ENCODE measurements at places on chromosomes 2 and 18. TPM values are rescaled to one million over a fixed set of nuclear protein-coding genes. Genes with fewer than 3 reads are reported as not detected.

ITGB6 gene
- not detected for total RNA-seq

DNA sequence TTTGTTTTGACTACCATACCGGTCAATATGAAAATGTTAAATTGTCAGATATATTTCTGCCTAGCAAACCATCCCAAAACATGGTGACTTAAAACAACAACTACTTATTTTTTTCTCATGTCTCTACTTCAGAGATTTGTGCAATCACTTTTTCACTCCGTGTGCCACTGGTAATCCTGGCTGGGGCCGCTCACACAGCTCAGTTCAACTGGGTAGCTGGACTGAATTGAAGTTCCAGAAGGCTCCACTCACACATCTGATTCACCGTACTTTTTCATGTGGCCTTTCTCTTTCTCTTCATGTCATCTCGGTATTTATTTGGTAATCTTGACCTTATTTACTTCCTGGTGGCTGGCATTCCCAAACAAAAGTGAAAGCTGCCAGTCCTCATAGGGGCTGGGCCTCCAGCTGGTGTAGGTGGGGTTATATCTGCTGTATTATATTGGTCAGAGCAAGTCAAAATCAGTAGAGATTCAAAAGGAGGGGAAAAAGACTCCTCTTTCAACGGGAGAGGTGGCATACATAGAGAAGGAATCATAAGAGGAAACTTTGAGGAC lies 513.9 kb upstream of the NXPH2 start:
- H3K4me3 ChIP-seq, result no peak overlapping the region
- H3K4me1 ChIP-seq, result no peaks in the 10 kb centered on the region
- no peak overlapping the region for H3K27ac ChIP-seq
- no peaks in the 10 kb centered on the region for H3K27me3 ChIP-seq

RASGRP3 gene
- total RNA-seq, result 67.5 TPM

DNA sequence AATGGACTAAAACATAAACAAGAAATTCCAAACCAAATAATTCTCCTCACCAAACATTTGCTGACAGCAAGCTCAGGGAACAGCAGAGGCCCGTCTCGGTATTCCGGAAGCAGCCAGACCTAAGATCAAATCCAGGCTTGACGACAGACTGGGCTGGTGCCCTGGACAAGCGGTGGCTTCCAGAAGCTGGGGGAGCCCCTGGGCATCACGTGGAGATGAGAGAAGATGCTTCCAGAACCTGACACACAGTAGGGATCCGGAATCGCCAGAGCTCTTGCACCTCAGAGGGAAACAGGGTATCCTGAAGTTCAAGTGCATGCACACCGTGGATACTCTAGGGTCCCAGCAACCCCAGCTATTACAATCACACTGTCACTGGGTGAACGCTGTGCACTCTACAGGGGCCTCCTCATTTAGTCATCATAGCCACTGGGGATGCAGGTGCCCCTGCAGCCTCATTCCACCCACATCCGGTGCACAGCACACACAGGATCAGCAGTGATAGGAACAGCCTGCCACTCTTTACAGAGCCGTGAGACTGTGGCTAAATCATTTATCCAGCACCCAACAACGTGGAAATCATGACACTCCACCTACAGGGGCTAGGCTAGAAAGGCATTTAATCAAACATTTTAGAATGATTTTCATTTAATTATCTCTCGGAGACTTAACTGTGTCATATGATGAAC lies 102.6 kb downstream of the HDAC4 start:
- H3K4me3 ChIP-seq, result no peak overlapping the region
- no peak overlapping the region for H3K27ac ChIP-seq
- H3K36me3 ChIP-seq, result no peaks in the 10 kb centered on the region
- no peak for DNase-seq
- H3K27me3 ChIP-seq, result no peaks in the 10 kb centered on the region
- H3K4me1 ChIP-seq, result peaks cover 28% of the 10 kb centered on the region

NGEF gene
- total RNA-seq, result not detected

DNA sequence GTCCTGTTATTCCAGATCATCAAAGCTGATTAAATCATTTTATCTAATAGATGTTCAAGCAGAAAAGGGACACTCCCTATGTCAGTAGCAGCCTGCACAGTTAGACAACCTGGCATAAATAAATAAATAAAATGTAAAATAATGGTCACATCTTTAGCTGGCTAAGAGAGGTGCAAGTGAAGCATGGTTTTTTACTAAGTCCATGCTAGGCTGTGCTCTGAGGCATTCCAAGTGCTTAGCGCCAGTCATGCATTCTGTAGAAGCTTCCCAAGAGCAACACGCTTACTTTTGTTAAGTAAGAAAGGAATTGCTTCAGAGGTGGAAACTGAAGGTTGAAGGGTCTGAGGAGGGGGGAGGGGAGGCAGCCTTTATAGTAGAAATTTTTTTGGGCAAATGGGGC lies 351.2 kb downstream of the CDH2 start:
- H3K4me3 ChIP-seq, result no peak overlapping the region
- no peak for DNase-seq

GRCh38 chr2:118013221-118013723 lies 598 bp downstream of the CCDC93 start:
- H3K4me3 ChIP-seq, result peak overlapping the region; percentile 99
- DNase-seq, result no peak
- H3K27me3 ChIP-seq, result no peaks in the 10 kb centered on the region

DNA sequence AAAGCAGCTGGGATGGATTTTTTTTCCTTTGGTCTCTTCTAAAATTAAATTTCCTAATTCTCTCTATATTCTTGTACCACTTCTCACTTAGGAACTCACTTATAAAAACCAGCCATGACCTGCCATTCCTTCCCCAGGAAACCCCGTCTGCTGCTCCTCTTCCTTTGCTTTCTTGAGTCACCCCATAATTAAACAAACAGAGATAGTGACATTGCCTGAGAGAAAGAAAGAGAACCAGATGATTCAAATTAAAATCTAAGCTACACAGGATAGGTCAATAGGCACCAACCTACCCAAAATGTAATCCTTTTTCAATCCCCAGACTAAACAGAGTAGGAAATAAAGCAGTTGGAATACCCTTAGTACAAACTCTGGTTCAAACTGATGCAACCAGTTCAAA lies 9.7 kb downstream of the STK39 start:
- no peak overlapping the region for H3K27ac ChIP-seq
- no peak for DNase-seq
- H3K27me3 ChIP-seq, result no peaks in the 10 kb centered on the region
- no peaks in the 10 kb centered on the region for H3K36me3 ChIP-seq
- H3K4me1 ChIP-seq, result no peaks in the 10 kb centered on the region

GRCh38 chr2:229313591-229313990 lies 42.5 kb upstream of the PID1 start:
- H3K36me3 ChIP-seq, result no peaks in the 10 kb centered on the region
- H3K4me3 ChIP-seq, result no peak overlapping the region
- no peaks in the 10 kb centered on the region for H3K4me1 ChIP-seq
- no peaks in the 10 kb centered on the region for H3K27me3 ChIP-seq

DNA sequence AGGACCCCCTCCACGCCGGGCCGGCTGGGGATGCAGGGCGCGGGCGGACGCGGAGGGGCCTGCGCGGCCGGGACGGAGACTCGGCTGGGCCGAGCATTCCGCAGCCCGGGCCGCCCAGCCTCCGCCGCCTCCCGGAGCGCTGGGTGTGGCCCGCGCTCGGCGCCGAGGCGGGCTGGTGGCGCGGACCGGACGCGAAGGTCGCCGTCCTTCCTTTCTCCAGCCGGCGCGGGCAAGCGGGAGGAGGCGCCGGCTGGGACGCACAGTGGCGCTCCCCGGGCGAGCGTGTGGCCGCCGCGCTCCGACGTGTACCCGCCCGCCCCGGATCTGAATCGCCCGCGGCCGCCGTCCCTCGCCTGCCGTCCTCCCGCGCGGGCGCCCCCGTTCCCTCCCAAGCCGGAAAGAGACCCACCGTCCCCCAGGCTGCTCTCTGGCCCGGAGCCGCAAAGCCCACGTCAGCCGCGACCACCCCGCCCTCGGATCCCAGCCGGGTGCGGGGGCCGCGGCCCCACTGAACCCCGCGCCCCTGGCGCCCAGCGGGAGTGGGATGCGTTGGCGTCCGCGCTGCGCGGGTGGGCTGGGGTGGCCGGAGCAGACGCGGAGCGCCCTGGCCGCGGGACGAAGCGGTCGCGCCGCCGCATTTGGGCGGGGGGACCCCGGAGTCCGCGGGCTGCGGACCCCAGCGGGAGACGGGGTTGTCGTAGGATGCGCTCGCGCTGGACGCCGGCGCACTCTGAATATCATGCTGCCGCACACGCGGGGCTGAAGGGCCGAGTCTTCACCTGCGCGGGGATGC lies 634 bp downstream of the SPATS2L start:
- H3K27ac ChIP-seq, result no peak overlapping the region
- peak; percentile 36 for DNase-seq
- peaks cover 12% of the 10 kb centered on the region for H3K4me1 ChIP-seq
- H3K36me3 ChIP-seq, result no peaks in the 10 kb centered on the region
- no peak overlapping the region for H3K4me3 ChIP-seq

ARHGAP15 gene
- 198 TPM for total RNA-seq

GKN1 gene
- not detected for total RNA-seq

- DNase-seq, result no peak
- H3K4me3 ChIP-seq, result no peak overlapping the region
- no peak overlapping the region for H3K27ac ChIP-seq
- no peaks in the 10 kb centered on the region for H3K27me3 ChIP-seq
- no peaks in the 10 kb centered on the region for H3K36me3 ChIP-seq
Measured at GRCh38 chr2:95185197-95185596, 19.6 kb downstream of the ZNF2 start.

SRD5A2 gene
- not detected for total RNA-seq

DNA sequence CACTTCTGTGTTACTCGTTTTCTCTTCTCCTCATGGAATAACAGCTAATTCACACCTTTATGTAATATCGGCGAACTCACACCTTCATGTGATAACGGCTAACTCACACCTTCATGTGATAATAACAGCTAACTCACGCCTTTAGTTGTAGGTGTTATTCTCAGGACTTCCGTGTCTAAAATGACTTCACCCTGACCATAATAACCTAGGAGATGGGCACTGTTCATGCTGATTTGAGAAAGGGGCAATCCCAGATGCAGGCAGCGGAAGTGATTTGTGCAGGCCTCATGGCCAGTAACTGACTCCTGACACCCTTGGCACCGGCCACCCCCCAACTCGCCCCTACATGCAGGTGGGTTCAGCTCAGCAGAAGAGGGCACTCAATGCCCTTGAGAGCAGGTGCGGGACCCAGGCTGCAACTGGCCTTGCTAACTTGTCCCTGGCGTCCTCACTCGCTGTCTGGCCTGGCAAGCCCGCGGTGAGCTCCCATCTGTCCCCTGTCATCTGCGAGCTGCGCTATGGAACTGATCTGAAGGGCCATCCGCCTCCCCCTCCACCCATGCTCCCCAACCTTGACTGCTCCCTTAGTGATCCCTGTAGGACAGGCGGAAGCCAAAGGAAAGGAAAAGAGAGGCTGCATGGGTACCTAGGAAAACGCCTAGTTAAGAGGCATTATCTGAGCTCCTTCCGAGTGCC lies 42.6 kb upstream of the MTCL1 start:
- no peaks in the 10 kb centered on the region for H3K27me3 ChIP-seq
- H3K36me3 ChIP-seq, result no peaks in the 10 kb centered on the region
- H3K4me1 ChIP-seq, result peaks cover 10% of the 10 kb centered on the region
- no peak overlapping the region for H3K27ac ChIP-seq
- DNase-seq, result no peak

FOXI3 gene
- total RNA-seq, result not detected

GRCh38 chr18:23143815-23144261 lies 8.6 kb downstream of the CABLES1 start:
- no peak overlapping the region for H3K27ac ChIP-seq
- no peaks in the 10 kb centered on the region for H3K36me3 ChIP-seq
- no peak for DNase-seq
- H3K27me3 ChIP-seq, result no peaks in the 10 kb centered on the region
- no peak overlapping the region for H3K4me3 ChIP-seq

DNA sequence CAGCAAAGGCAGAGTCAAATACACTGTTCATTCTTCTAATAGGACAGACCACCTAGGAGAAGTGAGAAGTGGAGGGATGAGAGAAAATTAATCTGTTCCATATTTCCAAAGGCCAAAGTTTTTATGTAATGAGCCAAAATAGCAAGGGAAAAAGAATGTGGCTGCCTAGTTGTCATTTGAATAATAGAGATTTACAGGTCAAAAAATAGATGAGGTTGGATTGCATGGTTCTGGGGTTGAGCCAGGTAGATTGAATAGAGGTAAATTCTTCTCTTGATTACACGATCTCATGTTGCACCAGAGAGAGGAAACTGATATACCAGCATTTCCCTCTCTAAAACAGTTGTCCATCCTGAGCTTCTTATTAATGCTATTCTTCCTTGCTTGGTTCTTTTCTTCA lies 325.8 kb downstream of the CCDC178 start:
- H3K27me3 ChIP-seq, result no peaks in the 10 kb centered on the region
- no peak overlapping the region for H3K27ac ChIP-seq
- no peaks in the 10 kb centered on the region for H3K4me1 ChIP-seq
- H3K4me3 ChIP-seq, result no peak overlapping the region
- no peaks in the 10 kb centered on the region for H3K36me3 ChIP-seq

GRB14 gene
- total RNA-seq, result not detected

UGT1A7 gene
- total RNA-seq, result not detected

SH3RF3 gene
- total RNA-seq, result 0.12 TPM

Data from B cell (primary cell).